ENCODE measurements at places on chromosomes 13 and 19.

- DNase-seq, result no peak
Measured at GRCh38 chr13:42367831-42368230, 95.9 kb downstream of the AKAP11 start.

DNA sequence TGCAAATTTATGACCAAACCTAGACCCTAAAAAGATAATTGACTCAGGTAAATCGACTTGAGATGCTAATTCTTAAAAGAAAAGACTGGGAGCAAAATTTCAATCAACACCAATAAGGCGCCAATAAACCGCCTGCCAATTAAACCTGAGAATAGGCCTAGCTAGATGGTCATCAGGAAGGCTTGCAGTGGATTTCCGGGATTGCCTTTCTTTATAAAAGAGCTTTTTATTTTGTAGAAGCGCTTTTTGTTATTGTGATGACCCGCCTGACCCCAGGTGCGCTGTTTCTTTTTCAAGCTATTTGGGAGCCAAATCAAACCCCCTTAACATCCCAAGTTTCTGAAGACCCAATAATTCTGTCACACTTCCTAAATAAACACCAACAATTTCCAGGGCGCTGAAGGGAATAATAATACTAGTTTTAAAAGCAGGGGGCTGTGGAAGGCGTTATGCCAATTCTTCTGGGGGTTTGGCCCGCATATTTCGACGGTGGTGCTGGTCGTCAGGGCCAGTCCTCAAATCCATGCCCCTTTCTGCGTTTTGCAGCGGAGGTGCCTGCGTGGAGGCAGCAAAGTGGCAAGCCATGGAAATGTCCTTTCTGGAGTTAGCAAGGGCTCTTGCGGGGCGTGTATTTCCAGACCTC, 2.9 kb upstream of the ZIC5 start:
- DNase-seq, result no peak

GRCh38 chr19:5343848-5344247, 3.2 kb upstream of the PTPRS start:
- no peak for DNase-seq

DNA sequence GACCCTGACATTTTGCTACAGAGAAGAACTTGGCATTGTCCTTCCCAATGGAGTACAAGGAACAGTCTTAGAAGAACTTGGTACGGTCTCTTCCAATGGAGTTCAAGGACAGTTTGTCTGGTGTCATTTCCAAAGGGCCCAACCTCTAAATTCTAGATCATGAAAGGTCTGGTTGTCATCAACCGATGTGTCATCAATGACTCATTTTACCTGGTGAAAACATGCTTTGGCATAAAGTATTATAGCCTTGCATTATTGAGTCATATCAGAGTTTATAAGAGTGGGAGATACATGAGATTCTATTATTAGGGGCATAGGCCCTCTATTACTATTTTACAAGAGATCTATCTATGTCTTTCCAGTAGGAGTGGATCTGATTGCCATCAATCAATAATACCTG, 4.3 kb downstream of the CYP2B6 start:
- no peak for DNase-seq

DNA sequence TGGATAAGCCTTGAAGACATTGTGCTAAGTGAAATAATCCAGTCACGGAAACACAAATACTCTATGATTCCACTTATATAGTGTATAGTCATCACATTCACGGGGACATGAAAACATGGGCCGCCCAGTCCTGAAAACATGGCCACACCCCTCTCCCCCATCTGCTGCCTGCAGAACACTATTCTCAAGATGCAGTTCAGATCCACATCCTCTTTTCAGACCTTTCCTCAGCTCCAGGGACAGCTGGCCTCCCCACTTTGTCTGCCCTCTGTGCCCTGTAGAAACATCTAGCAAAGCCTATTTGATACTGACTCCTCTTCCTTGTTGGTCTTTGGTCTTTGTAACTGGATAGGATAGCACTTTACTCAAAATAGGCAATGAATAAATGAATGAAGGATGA, 8.3 kb downstream of the RFX2 start:
- no peak for DNase-seq
